ENCODE measurements at places on chromosomes 16 and 17.

- no peak for DNase-seq
These were observed 12.2 kb downstream of the ORC6 start for GRCh38 chr16:46701615-46702014.

- DNase-seq = no peak
These were observed 11.6 kb upstream of the TMEM100 start for GRCh38 chr17:55734128-55734781.

DNA sequence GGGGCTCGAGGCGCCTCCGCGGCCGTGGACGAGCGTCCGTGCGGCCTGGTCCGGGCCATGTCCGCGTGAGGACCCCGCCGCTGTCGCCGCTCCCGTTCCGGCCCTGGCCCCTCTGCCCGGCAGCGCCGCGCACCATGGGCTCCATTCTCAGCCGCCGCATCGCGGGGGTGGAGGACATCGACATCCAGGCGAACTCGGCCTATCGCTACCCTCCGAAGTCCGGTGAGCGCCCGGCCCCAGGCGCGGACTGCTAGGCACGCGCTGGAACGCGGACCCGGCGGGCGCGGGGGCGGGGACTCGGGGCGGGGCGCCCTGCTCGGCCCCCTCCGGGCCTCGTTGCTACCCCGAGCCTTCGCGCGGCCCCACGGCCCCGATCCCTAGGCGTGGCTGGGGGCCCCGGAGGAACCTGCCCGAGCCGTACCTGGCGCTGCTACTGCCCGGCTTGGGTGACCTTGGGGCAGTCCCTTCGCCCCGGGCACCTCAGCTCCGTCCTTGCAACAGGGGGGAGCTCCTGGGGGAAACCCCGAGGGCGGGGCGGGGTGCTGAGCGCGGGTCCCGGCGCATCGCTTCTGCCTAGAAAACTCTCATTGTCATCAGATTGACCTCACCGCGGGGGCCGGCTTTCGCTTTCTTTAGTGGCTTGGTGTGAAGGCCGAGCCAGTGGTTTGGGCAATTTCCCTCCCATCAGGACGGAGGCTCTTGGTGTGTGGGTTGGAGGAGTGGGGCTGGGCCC, 367 bp downstream of the MGRN1 start:
- no peak for DNase-seq

GRCh38 chr16:4698321-4699045, 5.1 kb downstream of the NUDT16L1 start:
- no peak for DNase-seq

GRCh38 chr17:75573994-75574393, 13.6 kb upstream of the MYO15B start:
- no peak for DNase-seq

DNA sequence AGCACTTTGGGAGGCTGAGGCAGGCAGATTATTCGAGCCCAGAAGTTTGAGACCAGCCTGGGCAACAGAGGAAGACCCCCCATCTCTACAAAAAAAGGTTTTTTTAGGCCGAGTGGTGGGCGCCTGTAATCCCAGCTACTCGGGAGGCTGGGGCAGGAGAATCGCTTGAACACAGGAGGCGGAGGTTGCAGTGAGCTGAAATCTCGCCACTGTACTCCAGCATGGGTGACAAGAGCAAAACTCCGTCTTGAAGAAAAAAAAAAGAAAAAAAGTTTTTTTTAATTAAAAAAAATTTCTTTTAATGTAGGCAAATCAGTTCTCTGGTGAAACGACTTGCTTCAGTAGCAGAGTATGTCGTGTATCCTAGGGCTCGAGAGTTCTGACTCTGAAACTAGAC, 10.9 kb downstream of the HSD3B7 start:
- DNase-seq = no peak

GRCh38 chr16:66250686-66251431, 115.6 kb upstream of the CDH5 start:
- DNase-seq = peak; percentile 76

- no peak for DNase-seq
These were observed 30.9 kb upstream of the PRKCA start for GRCh38 chr17:66271512-66271911.

DNA sequence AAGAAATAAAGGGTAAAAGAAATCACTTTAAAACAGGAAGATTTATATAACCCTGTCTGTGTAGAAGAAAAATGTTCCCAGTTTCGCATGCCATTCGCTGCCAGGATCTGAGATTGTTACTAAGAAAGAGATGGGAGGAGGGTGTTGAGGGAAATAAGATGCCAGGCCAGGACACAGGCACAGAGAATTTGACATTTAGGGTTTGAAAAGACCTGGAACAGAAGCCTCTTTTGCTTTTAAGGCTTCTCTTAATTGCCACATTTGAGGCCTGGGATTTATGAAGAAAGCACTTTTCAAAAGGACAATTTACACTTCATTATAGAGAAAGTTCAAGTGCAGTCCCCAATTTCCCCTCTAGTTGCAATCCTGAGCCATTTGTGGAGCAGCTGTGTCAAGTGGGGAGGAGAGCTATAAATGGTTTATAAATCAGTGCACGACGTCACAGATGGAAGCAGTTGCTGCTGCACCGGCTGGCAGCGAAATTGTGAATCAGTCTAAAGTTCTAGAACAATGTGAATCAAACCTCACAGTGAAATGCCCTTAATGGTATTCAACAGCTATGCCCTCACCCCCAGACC, 26.5 kb upstream of the C16orf87 start:
- no peak for DNase-seq

GRCh38 chr17:33292201-33292980, 704 bp downstream of the ASIC2 start:
- DNase-seq = no peak

- DNase-seq = no peak
These were observed 78.1 kb downstream of the TIMM22 start for GRCh38 chr17:1074886-1075605.

DNA sequence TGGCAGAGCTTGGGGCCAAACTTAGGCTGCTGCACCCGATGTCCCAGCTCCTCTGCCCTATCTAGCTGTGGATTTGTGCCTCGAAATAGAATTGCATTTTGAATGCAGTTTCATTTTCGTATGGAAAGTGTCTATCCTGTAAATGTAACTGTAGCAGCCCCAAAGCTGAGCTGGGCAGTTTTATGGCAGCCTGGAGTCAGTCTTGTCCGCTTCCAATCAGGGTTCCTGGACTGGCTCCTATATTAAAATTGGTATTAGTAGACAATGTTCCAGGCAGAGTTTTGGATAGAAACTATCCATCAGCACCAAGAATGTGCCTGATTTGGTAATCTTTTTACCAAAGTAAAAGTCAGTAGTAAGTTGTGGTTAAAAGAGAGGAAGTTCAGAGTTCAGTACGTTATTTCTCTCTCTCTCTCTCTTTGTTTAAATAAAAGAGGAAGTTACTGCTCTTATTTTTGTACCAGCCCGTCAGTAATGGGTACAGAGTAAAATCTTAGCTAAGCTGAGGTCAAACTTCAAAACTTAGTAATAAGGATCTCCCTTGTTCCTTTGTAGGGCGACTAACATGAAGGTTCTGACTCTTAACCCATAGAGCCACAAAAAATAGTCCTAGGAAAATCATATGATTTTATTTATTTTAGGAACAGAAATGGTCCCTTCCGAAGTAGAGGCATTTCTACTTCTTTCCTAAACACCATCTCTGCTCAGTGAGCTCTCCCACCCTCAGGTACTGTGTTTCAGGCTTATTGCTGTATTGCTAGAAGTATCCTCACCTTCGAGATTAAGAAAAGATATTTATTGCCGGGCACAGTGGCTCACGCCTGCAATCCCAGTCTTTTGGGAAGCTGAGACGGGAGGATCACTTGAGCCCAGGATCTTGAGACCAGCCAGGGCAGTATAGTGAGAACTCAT, 28.0 kb downstream of the PRKCB start:
- no peak for DNase-seq

DNA sequence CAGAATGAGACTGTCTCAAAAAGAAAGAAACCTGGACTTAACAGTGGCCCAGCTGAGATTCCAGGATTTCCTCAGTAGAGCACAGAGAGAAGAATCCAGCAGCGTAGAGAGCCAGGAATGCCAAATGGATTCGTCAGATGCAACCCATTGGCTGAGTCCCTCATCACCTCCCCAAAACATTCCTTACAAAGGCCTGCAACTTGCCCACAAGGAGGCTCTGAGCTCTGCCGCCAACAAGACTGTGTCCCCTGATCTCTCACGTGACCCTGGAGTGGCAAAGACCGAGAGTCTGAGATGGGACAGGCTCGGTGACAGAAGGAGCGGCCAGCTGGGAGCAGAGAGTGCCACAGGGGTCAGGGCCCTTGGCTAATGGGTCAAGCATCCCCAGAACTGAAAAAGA, 6.9 kb upstream of the CHMP6 start:
- no peak for DNase-seq

DNA sequence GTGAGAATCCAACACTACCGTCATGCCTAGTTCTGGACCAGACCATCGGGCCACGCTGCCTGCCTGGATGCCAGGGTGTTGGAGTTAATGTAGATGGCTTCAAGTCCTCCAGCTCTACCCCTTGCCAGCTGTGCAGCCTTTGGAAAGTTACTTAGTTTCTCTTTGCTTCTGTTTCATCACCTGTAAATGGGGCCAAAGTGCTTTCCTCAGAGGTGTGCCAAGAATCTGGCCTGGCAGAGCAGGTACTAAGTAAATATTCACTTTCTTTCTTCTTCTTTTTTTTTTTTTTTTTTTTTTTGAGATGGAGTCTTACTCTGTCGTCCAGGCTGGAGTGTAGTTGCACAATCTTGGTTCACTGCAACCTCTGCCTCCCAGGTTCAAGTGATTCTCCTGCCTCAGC, 159.5 kb upstream of the RPL38 start:
- no peak for DNase-seq

- DNase-seq = no peak
These were observed 5.5 kb upstream of the ACSF2 start for GRCh38 chr17:50420419-50421112.

GRCh38 chr16:49022351-49022963, 259.2 kb downstream of the CBLN1 start:
- DNase-seq = no peak

GRCh38 chr17:50565402-50566350, 5.2 kb downstream of the CACNA1G start:
- peak; percentile 14 for DNase-seq

DNA sequence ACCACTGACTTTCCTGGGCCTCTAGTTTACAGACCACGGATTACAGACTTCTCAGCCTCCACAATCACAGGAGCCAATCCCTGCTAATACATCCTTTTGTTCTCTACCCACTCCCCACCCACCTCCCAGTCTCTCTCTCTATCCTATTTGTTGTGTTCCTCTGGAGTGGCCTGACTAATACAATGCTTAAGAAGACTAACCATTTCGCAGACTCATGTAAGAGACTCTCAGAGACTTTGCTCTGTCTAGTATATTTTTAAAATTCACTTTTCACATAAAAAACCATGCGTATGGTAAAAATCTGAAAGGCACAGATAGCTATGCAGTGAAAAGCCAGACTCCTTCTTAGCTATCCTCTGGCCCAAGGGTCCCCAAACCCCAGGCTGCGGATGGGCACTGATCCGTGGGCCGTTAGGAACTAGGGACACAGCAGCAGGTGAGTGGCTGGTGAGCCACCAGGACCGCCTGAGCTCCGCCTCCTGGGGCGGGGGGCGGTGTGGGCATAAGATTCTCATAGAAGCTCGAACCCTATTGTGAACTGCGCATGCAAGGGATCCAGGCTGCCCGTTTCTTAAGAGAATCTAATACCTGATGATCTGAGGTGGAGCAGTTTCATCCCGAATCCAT, 7.6 kb downstream of the PIK3R6 start:
- no peak for DNase-seq

GRCh38 chr17:73650140-73650539, 5.9 kb upstream of the SDK2 start:
- no peak for DNase-seq

DNA sequence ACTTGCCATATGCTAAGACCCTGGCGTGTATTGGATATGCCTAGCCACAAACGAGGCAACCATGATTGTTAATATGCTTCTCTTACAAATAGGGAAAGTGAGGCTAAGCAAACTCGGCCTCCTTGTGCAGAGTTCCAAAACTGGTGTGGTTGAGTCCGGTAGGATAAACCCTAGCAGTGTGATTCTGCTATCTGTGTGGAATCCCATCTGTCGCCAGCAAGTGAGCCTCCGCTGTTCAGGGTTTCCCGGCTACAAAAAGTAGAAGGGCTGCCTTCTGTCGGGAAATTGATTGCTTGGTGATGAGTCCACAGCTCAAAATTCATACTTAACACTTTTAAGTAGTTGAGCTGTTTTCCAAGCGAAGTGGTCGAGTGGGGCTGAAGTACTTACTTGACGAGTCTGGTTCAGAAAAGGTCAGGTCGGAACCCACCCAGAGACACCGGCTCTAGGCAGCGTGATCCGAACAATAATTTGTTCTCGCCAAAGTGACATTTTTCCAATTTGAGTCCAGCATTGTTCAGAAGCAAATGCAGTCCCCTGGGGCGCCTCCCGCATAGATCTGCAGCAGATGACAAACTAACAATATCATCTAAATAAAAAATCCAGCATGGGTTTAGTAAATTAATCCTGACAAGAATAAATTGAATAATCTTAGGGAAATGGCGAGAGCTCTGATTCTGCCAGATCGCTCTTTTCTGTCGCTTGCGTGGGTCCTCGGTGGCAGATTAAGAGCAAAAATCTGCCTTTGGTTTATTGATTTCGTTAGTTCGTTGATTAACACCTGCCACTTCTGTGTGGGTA, 686.7 kb upstream of the RBFOX1 start:
- DNase-seq = no peak

- DNase-seq = no peak
These were observed 492.3 kb downstream of the NPIPA7 start for GRCh38 chr16:16871196-16871595.

- DNase-seq = no peak
These were observed 108.4 kb downstream of the SYCE1L start for GRCh38 chr16:77307426-77308162.

DNA sequence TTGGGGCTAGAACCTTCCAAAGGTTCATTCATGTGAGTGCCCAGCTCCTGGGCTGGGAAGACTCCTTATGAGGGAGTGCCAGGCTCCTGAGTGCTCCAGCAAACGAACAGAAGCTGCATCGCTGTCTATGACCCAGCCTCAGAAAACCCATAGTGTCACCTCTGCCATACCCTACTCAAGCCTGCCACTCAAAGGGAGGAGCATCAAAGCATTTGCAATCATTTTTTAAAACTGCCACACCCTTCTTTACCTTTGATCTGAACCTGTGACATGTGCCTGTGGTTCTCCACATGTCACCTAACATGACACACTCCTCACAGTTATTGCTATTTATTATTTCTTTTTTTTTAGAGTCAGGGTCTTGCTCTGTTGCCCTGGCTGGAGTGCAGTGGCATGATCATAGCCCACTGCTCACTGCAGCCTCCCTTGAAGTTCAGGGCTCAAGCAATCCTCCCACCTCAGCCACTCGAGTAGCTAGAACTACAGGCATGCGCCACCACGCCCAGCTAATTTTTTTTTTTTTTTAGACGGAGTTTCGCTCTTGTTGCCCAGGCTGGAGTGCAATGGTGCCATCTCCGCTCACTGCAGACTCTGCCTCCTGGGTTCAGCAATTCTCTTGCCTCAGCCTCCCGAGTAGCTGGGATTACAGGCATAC, 7.3 kb upstream of the KDM8 start:
- no peak for DNase-seq
